ENCODE measurements at places on chromosomes 2 and 18.

- no peak for DNase-seq
Measured at GRCh38 chr18:72530622-72531021, 13.5 kb downstream of the CBLN2 start.

DNA sequence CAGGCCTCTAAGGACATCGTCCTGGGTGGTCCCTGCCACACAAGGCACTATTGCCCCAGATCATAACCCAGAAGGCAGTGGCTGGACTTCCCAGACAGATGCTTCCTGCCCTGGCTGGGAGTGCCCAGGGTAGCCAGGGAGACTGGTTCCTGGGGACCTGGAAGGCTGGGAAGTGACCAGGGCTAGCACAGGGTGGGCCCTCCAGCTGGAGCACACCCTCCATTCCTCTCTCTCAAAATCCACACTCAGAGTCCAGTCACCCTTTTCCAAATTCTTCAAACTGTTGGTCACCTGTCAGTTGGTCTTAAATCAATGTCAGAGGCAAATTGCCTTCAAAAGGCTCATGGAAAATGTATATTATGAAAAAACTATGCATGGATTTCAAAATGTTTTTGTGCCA lies 11.6 kb upstream of the TUBB6 start:
- DNase-seq, result no peak

DNA sequence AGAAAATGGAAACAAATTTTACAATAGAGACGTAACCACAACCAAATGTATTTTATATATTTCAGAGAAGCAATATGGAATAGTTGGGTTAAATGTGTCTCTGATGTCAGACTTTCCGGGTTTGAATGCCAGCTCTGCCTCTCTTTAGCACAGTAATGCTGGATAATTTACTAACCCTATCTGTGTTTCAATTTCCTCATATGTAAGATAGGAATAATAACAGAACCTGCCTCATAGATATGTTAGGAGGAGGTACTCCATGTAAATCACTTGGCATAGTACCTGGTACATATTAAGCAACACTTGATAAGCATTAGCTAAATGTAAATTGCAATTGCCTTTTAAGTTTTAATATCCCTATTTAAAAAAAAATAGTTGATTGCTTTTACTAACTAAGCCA lies 231.3 kb upstream of the ZC3H15 start:
- DNase-seq, result no peak

GRCh38 chr2:209570194-209570593 lies 146.3 kb downstream of the MAP2 start:
- no peak for DNase-seq

DNA sequence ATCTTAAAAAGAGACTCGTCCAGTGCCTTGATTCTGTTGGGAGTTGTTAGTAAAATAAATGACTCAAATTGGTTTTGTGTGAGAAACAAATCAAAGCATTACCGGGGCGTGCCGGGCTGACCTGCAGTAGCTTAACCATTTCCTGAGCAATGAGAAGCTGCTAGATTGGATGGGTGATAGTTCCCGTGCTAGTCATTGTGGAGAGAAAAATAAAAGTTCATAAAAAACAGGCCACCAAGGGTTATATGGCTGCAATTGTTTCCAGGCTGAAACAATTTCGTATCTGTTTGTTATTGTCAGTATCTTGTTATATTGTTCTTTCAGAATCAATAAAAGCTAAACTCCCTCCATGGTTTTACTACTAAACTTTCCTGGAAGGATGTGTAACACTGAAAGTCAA lies 314.4 kb downstream of the MTX2 start:
- no peak for DNase-seq

GRCh38 chr18:57585421-57585820 lies 1.1 kb downstream of the FECH start:
- no peak for DNase-seq

DNA sequence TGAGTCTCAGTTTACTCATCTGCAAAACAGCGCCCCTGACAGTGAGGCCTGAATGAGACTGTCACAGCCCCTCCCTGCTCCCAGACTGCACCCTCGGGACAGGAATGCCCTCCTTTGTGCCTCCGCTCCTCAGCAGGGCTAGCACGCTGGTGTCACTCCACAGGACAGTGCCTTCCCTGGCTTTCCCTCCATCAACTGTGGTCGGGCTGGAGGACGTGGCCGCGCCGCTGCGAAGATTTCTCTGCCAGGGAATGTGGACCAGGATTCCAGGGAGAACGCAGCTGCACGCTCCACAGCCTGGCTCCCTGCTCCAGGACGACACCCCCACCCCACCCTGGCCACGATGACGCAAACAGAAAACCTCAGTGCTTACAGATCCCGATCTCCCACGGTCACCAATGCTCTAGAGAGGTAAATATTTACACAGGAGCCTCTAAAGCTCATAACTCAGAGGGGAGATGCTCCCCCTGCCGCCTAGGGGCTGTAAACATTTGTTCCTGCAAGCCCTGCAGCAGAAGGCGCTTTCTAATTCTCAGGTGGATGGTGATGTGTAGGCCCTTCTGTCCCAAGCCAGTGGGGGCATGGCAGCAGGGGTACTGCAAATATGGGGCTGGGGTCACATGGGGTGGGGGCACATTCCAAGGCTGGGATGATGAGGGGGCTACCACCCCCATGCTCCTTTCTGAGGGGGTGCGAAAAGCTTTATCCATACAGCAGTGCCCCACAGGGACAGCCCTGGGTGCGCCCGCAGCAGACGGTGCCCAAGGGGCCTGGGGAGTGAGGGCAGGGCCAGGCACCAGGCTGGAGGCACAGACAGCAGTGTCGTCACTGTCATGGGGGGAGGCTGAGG lies 12.4 kb downstream of the HS6ST1 start:
- peak; percentile 11 for DNase-seq

- DNase-seq, result no peak
Measured at GRCh38 chr2:206657087-206657486, 14.8 kb downstream of the FAM237A start.

DNA sequence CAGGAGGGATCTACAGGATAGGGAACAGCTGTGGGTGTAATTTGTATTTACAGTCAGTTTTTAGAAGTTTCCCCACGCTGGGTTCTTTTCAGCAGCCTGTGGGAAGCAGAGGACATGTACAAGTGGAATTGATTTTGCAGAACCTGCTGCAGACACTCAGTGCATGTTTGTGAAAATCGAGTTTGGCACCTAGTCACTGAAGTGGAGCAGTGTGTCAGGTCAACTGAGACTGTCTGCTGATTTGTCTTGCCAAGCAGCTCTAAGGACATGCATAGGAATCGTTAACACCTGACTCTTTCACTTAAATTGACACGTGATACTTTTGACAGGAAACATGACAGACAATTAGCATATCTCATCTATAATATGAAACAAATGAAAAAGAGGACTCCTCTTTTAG lies 416.6 kb downstream of the TMX3 start:
- no peak for DNase-seq

DNA sequence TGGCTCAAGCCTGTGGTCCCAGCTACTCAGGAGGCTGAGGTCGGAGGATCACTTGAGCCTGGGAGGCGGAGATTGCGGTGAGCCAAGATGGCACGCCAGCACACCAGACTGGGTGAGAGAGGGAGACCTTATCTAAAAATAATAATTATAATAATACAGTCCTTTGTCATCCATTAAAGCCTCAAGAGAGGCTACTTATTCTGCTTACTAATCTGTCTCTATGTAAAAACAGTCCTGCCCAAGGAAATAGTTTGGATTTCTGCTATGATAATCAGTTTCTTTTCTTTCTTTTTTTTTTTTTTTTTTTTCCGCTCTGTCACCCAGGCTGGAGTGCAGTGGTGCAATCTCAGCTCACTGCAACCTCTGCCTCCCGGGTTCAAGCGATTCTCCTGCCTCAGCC lies 228.3 kb downstream of the C1D start:
- DNase-seq, result no peak

- DNase-seq, result peak; percentile 35
Measured at GRCh38 chr2:101152272-101153076, 1.3 kb upstream of the TBC1D8 start.

GRCh38 chr2:160967523-160967922 lies 192.7 kb upstream of the TANK start:
- DNase-seq, result no peak

DNA sequence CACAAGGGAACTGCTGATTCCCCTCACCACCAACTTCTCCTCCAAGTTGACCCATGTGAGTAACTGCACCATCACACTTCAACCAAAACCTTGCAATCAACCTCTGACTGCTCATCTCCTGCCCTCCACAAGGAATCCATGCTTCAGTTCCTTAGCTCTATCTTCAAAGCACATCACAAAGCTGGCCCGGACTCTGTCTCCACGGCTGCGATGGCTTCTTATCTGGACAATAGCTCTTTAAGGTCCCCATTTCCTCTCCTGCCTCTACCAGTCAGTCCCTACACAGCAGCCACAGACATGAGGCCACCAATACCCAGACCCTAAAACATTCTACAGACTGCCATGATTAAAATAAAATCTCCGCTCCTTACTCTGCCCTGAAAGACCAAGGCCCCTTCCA lies 25.7 kb downstream of the MBOAT2 start:
- DNase-seq, result no peak

DNA sequence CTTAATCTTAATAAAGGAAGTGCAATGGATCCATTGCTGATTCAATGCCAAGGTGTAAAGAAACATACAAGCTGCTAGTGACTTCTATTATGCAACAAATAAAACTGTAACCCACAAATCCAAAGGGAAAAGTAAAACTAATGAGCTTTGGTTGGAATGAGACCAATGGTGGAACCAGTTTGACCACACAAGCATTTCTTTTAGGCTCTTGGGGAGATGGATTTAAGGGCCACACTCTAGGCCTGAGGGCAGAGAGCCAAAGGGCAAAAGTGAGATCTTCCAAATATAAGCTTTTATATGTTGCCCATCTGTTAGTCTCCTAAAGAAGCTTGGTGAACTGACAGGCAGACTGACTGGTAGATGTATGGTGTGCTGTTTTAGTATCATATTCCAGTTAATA lies 41.5 kb upstream of the MMADHC start:
- no peak for DNase-seq

GRCh38 chr2:222375798-222376197 lies 48.5 kb upstream of the SGPP2 start:
- no peak for DNase-seq

GRCh38 chr2:121902616-121903015 lies 147.2 kb downstream of the TSN start:
- no peak for DNase-seq

DNA sequence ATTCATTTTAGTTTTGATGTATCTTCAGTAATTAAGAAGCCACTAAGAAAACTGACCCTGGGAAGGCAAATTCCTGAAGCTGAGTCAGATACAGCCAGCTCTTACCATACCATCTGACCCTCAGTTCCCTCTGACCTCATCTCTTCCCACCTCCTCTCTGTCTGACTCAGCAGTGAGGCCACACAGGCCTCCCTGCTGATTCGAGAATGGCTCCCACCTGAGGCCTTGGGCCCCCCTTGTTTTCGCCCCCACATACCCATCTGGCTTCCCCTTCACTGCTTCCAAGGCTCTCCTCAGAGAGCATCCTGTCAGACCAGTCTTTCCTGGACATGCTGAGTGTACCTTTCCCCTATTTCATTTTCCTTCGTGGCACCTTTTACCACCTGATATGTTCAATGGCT lies 71.0 kb upstream of the CYP1B1 start:
- DNase-seq, result no peak

DNA sequence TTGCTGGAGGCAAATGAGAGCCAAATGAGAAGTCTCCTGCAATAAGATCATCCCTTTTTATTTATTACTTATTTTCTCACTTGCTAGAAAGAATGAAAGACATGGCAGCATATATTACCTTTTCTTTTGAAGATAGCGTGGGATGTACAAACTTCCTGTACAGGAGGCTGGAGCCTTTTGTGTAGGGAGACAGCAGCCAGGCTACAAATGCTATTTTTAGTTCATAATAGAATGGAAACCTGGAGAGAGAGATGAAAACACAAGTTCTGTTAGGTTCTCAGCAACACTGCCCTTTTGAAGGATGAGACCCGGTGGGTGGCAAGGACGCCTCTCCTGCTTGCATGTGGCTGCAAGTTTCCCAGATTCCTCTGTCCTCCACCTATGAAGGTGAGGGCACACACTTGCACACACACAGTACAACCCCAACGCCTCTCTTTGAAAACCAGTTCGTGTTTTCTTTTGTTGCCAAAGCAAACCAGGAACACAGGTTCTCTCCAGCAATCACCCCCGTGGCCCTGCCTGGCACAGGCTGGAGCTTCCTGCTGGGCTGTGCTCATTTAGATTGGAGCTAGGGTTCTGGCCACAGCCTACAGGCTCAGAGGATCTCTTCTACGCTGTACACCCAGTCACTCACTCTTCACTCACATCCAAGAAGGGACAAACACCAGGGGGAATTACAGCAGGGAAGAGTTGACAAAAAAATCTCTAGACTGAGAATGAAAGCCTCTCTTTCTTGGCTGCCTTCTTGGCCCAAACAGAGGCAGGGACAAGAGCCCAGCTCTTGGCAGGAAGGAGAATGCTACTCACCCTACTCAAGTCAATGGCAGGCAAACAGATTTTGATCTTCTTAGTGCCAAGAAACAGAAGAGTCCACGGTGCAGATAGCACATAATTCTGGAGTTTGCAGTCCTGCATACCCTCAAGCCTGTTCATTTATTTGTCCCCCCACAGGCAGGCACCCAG lies 55.6 kb downstream of the MRPL35 start:
- DNase-seq, result no peak

DNA sequence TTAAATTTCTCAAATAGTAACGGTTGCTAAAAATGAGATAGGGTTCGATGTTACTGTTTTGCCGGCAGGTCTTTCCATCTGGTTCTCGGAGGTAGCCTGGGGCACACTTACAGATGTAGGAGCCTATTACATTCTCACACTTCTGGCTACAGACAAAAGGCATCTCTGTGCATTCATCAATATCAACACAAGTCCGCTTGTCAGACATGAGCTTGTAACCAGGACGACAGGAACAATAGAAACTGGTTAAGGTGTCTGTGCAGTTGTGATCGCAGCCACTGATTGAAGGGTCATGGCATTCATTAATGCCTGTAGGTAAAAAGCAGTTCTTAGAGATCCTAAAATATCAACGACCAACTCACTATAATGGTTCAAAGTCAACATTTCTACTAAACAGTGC lies 116.3 kb downstream of the DHRS9 start:
- DNase-seq, result no peak

GRCh38 chr2:64274399-64275173 lies 130.4 kb upstream of the PELI1 start:
- no peak for DNase-seq

DNA sequence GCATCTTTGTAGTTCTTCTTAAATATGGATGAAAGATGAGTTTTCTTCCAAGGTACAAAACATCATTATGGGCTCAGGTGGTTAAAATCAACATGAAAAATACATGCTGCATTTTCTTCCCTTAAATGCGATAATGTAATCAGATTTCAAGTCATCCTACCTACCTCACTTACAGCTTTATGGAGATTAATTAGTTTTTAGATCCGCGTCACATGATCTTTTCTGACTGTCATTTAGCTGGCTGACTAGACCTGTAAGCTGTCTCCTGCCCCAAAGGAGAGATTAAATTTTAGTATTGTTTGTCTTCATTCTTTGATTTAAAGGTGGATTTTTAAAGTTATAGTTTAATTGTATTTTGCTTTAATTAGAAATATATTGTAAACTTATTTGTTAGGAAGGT lies 678.0 kb upstream of the ZEB2 start:
- peak; percentile 46 for DNase-seq

- no peak for DNase-seq
Measured at GRCh38 chr2:98134172-98135005, 47.4 kb downstream of the VWA3B start.

- DNase-seq, result no peak
Measured at GRCh38 chr2:95760806-95761525, 169.2 kb downstream of the TRIM43 start.
